Stimulated activated CD8-positive, alpha-beta memory T cell treated with anti-CD3 and anti-CD28 coated beads, Interleukin-15, amount 100 ng/mL, for 4 hours (primary cell): ENCODE measurements at places on chromosomes 16 and 17.

GRCh38 chr17:56699186-56699894 lies 105.8 kb downstream of the NOG start:
- DNase-seq, result no peak

DNA sequence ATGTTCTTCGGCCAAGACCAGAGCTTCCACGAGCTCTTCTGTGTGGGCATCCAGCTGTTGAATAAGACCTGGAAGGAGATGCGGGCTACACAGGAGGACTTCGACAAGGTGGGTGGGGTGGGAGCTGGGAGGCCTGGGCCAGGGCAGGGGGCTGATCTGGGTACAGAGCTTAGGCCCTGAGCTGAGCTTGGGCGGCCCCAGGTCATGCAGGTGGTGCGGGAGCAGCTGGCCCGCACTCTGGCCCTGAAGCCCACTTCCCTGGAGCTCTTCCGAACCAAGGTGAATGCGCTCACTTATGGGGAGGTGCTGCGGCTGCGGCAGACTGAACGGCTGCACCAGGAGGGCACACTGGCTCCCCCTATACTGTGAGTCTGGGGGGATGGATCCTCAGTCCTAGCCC lies 3.5 kb downstream of the ELMO3 start:
- no peak for DNase-seq

- no peak for DNase-seq
Observed at GRCh38 chr16:55000595-55000994, 69.9 kb downstream of the IRX5 start.

- no peak for DNase-seq
Observed at GRCh38 chr17:3924512-3925350, 8.5 kb upstream of the P2RX1 start.

- DNase-seq, result no peak
Observed at GRCh38 chr16:7577588-7577987, 244.9 kb downstream of the RBFOX1 start.

GRCh38 chr17:40417258-40417608 lies 463 bp downstream of the TOP2A start:
- no peak for DNase-seq

GRCh38 chr16:83936581-83937165 lies 16.4 kb upstream of the OSGIN1 start:
- DNase-seq, result no peak

GRCh38 chr16:57526498-57526897 lies 9.9 kb downstream of the CCDC102A start:
- no peak for DNase-seq

GRCh38 chr17:81083125-81083765 lies 48.3 kb downstream of the BAIAP2 start:
- no peak for DNase-seq

- no peak for DNase-seq
Observed at GRCh38 chr17:4856937-4857314, 23.8 kb downstream of the MINK1 start.

- no peak for DNase-seq
Observed at GRCh38 chr17:72116661-72117521, 3.9 kb upstream of the SOX9 start.
